Activated T-helper 17 cell treated with anti-CD3 and anti-CD28 coated beads, Interleukin-2, amount 50 U/mL, for 72 hours (primary cell): ENCODE measurements at places on chromosomes 3 and 15.
A peak's percentile ranks its signal among the peaks of the same experiment; 100 is the strongest.

GRCh38 chr3:20511863-20512505 lies 326.0 kb upstream of the SGO1 start:
- H3K4me1 ChIP-seq = peaks cover 4% of the 10 kb centered on the region
- no peak overlapping the region for H3K4me3 ChIP-seq
- H3K27ac ChIP-seq = no peak overlapping the region

GRCh38 chr15:30922480-30923311 lies 19.0 kb downstream of the FAN1 start:
- H3K27ac ChIP-seq = no peak overlapping the region
- H3K4me1 ChIP-seq = no peaks in the 10 kb centered on the region
- peaks cover 94% of the 10 kb centered on the region for H3K36me3 ChIP-seq

DNA sequence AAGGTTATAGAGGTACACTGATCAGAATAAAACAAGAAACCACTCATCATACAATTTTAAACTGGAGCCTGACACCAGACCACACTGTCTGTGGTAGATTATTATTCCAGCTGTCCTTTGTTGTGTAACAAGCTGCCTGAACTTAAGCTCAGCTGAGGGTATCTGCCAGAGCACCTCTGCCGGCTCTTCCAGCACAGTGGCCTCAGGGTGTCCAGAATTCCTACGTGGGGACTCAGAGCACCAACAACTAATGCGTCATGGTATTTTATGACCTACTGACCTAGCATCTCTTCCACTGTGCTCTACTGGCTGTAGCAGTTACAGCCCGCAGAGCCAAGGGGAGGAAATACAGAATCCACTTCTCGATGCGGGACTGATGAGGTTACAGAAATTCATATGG lies 15.6 kb upstream of the RAF1 start:
- H3K27me3 ChIP-seq = no peaks in the 10 kb centered on the region
- no peak overlapping the region for H3K27ac ChIP-seq
- ATAC-seq = no peak
- no peak overlapping the region for H3K4me3 ChIP-seq
- H3K4me1 ChIP-seq = no peaks in the 10 kb centered on the region

GRCh38 chr3:151047636-151048035 lies 37.8 kb upstream of the MED12L start:
- H3K36me3 ChIP-seq = no peaks in the 10 kb centered on the region
- no peak overlapping the region for H3K27ac ChIP-seq
- no peak for ATAC-seq
- no peak overlapping the region for H3K4me3 ChIP-seq
- peaks cover 13% of the 10 kb centered on the region for H3K27me3 ChIP-seq
- no peaks in the 10 kb centered on the region for H3K4me1 ChIP-seq

GRCh38 chr3:78941587-78941986 lies 826.2 kb downstream of the ROBO1 start:
- H3K27me3 ChIP-seq = no peaks in the 10 kb centered on the region
- no peak overlapping the region for H3K27ac ChIP-seq
- no peaks in the 10 kb centered on the region for H3K4me1 ChIP-seq
- H3K36me3 ChIP-seq = no peaks in the 10 kb centered on the region
- ATAC-seq = no peak
- no peak overlapping the region for H3K4me3 ChIP-seq

- peaks cover 31% of the 10 kb centered on the region for H3K27me3 ChIP-seq
- no peak overlapping the region for H3K27ac ChIP-seq
- H3K36me3 ChIP-seq = no peaks in the 10 kb centered on the region
- no peak overlapping the region for H3K4me3 ChIP-seq
- no peak for ATAC-seq
These were observed 292.6 kb upstream of the NR2E3 start for GRCh38 chr15:71517751-71518150.

GRCh38 chr15:42707873-42708544 lies 28.9 kb downstream of the CDAN1 start:
- ATAC-seq = no peak
- H3K36me3 ChIP-seq = no peaks in the 10 kb centered on the region
- H3K27ac ChIP-seq = peak overlapping the region; percentile 29
- no peak overlapping the region for H3K4me3 ChIP-seq

DNA sequence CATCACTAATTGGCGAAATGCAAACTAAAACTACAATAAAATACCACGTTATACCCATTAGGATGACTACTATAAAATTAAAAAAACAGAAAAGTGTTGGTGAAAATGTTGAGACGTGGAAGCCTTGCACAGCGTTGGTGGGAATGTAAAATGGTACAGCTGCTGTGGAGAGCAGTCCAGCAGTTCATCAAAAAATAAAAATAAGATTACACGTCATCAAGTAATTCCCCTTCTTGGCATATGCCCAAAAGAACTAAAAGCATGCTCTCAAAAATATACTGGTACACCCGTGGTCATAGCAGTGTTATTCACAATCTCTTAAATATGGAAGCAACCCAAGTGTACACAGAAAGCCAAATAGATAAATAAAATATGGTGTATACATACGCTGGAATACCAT lies 71.8 kb upstream of the NDN start:
- no peak overlapping the region for H3K27ac ChIP-seq
- no peaks in the 10 kb centered on the region for H3K27me3 ChIP-seq
- H3K36me3 ChIP-seq = no peaks in the 10 kb centered on the region
- H3K4me1 ChIP-seq = no peaks in the 10 kb centered on the region
- no peak overlapping the region for H3K4me3 ChIP-seq

- H3K4me1 ChIP-seq = no peaks in the 10 kb centered on the region
- peaks cover 17% of the 10 kb centered on the region for H3K27me3 ChIP-seq
- no peak overlapping the region for H3K27ac ChIP-seq
- H3K4me3 ChIP-seq = no peak overlapping the region
These were observed 180.8 kb downstream of the KCNAB1 start for GRCh38 chr3:156300929-156301840.

- no peaks in the 10 kb centered on the region for H3K27me3 ChIP-seq
- ATAC-seq = no peak
- H3K27ac ChIP-seq = no peak overlapping the region
- H3K4me3 ChIP-seq = no peak overlapping the region
- peaks cover 24% of the 10 kb centered on the region for H3K4me1 ChIP-seq
These were observed 12.2 kb downstream of the RNF111 start for GRCh38 chr15:58999694-59000093.

- H3K4me1 ChIP-seq = no peaks in the 10 kb centered on the region
- peaks cover 27% of the 10 kb centered on the region for H3K27me3 ChIP-seq
- H3K4me3 ChIP-seq = no peak overlapping the region
These were observed 6.2 kb upstream of the OXTR start for GRCh38 chr3:8775602-8776001.

GRCh38 chr15:78265137-78265460 lies 737 bp downstream of the DNAJA4 start:
- no peak for ATAC-seq
- peaks cover 23% of the 10 kb centered on the region for H3K36me3 ChIP-seq
- peak overlapping the region; percentile 89 for H3K4me3 ChIP-seq
- peak overlapping the region; percentile 79 for H3K27ac ChIP-seq
- H3K4me1 ChIP-seq = peaks cover 15% of the 10 kb centered on the region

GRCh38 chr15:75182187-75183131 lies 19.2 kb upstream of the C15orf39 start:
- no peaks in the 10 kb centered on the region for H3K36me3 ChIP-seq
- H3K4me3 ChIP-seq = no peak overlapping the region
- H3K27ac ChIP-seq = no peak overlapping the region
- H3K27me3 ChIP-seq = peaks cover 34% of the 10 kb centered on the region
- no peak for ATAC-seq

GRCh38 chr3:99962703-99963102 lies 145.0 kb downstream of the CMSS1 start:
- H3K4me3 ChIP-seq = no peak overlapping the region
- H3K27me3 ChIP-seq = no peaks in the 10 kb centered on the region
- H3K27ac ChIP-seq = no peak overlapping the region
- peaks cover 4% of the 10 kb centered on the region for H3K4me1 ChIP-seq

DNA sequence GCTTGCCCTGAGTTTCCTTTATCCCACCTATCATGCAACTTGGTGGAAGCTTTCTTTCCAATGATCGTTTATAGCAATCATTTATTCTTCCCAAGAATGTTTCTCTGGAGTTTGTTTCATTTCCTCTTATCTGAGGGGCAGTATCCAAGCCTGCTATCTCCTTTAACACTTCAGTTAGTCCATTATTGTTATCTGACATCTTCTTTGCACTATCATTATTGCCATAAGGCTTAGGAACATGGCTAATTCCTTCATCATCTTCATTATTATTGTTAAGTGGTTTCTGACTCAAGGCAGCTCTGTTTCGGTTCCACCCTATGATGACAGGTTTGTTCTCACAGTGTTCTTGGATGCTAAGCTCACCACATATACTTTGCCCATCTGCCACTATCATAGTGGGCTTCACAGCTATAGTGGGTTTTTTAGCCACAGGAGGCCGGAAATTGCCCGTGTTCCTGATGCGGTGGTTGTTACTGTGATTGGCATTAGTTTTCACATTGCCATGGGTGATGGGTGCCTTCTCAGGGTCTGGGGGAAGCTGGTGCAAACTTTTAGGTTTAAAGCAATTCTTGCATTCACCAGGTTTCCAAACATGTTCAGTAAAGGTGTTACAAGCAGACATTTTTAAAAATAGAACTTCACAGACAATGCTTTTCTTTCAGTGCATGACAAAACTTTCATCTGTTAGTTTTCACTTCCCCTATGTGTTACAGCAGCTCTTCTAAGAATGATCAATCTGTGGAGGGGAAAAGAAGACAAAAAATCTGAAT lies 110.6 kb upstream of the TSPAN3 start:
- peak overlapping the region; percentile 55 for H3K27ac ChIP-seq
- peaks cover 15% of the 10 kb centered on the region for H3K4me1 ChIP-seq
- H3K4me3 ChIP-seq = no peak overlapping the region

DNA sequence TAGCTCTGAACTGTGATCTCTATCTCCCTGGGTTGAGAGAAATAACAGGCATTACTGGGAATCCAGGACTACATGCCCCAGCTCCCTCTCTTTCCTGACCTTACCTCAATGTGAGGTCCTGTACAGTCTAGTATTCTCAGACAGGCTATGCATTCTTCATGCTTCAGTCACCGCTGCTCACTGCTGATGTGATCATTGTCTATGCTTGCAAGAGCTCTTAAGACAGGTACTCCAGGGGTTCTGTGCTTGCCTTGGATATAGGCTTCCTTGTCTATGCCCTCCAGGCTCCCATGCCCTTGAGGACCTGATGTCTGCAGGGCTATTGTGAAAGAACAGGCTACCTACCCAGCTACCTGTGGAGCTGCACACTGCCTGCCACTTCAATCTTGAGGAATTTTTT lies 183.6 kb downstream of the MBNL1 start:
- no peaks in the 10 kb centered on the region for H3K27me3 ChIP-seq
- ATAC-seq = no peak
- H3K27ac ChIP-seq = peak overlapping the region; percentile 3
- peaks cover 9% of the 10 kb centered on the region for H3K4me1 ChIP-seq
- no peak overlapping the region for H3K4me3 ChIP-seq
- H3K36me3 ChIP-seq = peaks cover 99% of the 10 kb centered on the region

- no peaks in the 10 kb centered on the region for H3K4me1 ChIP-seq
- H3K36me3 ChIP-seq = no peaks in the 10 kb centered on the region
- no peak overlapping the region for H3K27ac ChIP-seq
- no peak overlapping the region for H3K4me3 ChIP-seq
- peaks cover 6% of the 10 kb centered on the region for H3K27me3 ChIP-seq
These were observed 82.5 kb downstream of the DCLK3 start for GRCh38 chr3:36681867-36682266.

- H3K27ac ChIP-seq = no peak overlapping the region
- no peaks in the 10 kb centered on the region for H3K36me3 ChIP-seq
- H3K4me1 ChIP-seq = no peaks in the 10 kb centered on the region
- no peak overlapping the region for H3K4me3 ChIP-seq
- no peak for ATAC-seq
These were observed 38.8 kb upstream of the DUT start for GRCh38 chr15:48292458-48292857.

DNA sequence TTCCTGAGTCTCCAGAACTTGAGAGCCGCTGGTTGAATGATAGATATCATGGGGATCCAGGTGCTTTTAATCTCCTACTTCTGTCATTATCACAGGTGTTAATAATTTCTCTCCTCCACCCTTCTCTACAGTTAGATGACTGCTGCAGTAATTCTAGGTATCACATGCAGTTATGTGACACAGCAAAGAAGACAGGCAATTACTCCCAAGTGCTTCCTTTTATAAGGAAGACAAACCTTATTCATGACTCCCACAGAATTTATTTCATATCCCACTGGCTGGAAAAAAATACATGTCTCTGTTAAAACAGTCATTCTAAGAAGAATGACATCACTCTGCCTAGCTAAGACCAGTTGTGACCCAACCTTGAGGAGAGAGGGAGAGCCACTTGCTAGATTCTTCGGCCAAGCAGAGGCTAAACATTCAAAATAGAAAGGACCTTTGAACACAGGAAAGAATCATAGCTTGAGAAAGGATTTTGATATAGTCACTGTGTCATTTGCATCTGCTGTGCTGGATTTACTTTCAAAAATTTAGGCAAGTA lies 500.6 kb downstream of the SI start:
- H3K4me1 ChIP-seq = no peaks in the 10 kb centered on the region
- H3K4me3 ChIP-seq = no peak overlapping the region
- no peaks in the 10 kb centered on the region for H3K27me3 ChIP-seq
- no peaks in the 10 kb centered on the region for H3K36me3 ChIP-seq
- no peak overlapping the region for H3K27ac ChIP-seq
- ATAC-seq = no peak

- H3K4me3 ChIP-seq = peak overlapping the region; percentile 73
- peak overlapping the region; percentile 70 for H3K27ac ChIP-seq
These were observed 10.6 kb upstream of the ITPKA start for GRCh38 chr15:41483115-41483514.

DNA sequence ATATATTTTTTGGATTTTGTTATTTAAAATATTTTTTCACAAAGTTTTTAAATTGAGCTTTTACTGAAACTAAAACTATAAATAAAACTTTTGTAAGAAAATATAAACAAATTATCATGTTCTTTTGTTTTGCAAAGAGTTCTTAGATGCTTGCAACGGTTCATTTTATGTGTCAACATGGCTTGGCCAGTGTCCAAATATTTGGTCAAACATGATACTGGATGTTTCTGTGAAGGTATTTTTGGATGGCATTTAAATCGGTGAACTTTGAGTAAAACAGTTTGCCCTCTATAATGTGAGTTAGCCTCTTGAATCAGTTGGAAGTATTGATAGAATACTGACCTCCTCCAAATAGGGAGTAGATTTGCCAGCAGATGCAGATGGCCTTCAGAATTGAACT lies 612.6 kb upstream of the NECTIN3 start:
- no peak overlapping the region for H3K27ac ChIP-seq
- peaks cover 3% of the 10 kb centered on the region for H3K27me3 ChIP-seq
- ATAC-seq = no peak
- H3K4me1 ChIP-seq = no peaks in the 10 kb centered on the region

DNA sequence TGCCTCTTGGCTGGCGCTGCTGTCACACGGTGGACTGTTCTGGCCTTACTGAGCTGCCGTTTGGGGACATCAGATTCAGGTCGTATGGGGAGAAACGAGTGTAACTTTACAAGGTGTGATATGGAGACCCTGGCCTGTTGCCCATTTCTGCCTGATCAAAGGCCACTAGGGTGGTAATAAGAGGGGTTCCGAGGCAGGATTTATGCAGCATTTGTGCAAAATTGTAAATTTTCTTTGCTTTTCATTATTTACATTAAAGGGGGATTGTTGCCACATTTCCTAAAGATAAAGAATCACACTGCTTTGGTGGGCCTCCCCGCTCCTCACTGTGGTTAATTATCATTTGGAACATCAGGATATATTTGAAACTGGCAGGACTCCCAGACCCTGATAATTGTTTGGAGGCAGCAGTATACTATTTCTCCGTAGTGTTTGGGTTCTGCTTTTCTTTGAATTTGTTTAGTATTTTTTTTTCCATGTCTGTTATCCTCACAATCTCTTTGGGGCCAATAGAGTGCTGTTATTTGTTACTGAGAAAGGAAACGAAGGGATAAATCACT lies 891 bp downstream of the NXPE3 start:
- peak overlapping the region; percentile 83 for H3K4me3 ChIP-seq
- no peak for ATAC-seq
- H3K27ac ChIP-seq = peak overlapping the region; percentile 92
- no peaks in the 10 kb centered on the region for H3K27me3 ChIP-seq

- peak overlapping the region; percentile 64 for H3K4me3 ChIP-seq
- peak overlapping the region; percentile 90 for H3K27ac ChIP-seq
- H3K27me3 ChIP-seq = no peaks in the 10 kb centered on the region
- ATAC-seq = peak; percentile 95
These were observed 103.3 kb downstream of the SNRK start for GRCh38 chr3:43389388-43390254.
